ENCODE measurements at places on chromosomes 16 and 17.

DNA sequence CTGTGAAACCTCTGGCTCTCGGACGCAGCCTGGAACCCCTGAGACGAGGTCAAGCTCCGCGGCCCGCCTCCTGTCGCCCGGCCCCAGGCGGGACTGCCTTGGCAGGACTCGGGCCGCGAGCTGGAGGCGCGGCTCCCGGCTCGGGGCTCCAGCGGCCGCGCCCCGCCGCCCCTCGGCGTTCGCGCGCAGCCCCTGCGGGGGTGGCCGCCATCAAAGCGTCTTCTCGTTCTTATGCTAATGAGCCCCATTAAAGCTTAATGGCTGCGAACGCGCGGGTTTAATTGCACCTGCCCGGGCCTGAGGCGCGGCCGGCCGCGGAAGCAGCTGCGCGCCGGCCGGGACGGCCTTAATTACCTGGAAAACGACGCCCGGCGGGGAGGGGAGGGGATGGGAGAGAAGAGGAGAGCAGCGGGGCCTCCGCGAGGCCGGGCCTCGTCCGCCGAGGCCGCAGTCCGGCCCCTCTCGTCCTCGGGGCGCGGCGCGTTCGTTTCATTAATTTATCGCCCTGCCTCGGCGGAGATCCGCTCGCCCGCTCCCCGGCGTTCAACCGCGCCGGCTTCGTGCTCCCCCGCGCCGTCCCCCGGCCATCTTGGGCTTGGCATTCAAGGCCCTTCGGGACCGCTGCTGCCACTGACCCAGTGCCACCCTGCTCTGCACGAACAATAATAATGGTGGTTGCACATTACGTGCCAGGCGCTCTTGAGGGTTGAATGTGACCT is 19.2 kb downstream of the RAI1 start:
- no peak for DNase-seq

- peak; percentile 12 for DNase-seq
Observed at GRCh38 chr17:29592850-29593551, at the start of gene ANKRD13B. ANKRD13B (plus strand) TSS chr17:29593132; CDS start chr17:29593622, 490 bp downstream.

GRCh38 chr17:50080827-50081226 is 14.3 kb upstream of the PDK2 start:
- DNase-seq = no peak

GRCh38 chr17:17816240-17816814 is 20.5 kb downstream of the SREBF1 start:
- no peak for DNase-seq

DNA sequence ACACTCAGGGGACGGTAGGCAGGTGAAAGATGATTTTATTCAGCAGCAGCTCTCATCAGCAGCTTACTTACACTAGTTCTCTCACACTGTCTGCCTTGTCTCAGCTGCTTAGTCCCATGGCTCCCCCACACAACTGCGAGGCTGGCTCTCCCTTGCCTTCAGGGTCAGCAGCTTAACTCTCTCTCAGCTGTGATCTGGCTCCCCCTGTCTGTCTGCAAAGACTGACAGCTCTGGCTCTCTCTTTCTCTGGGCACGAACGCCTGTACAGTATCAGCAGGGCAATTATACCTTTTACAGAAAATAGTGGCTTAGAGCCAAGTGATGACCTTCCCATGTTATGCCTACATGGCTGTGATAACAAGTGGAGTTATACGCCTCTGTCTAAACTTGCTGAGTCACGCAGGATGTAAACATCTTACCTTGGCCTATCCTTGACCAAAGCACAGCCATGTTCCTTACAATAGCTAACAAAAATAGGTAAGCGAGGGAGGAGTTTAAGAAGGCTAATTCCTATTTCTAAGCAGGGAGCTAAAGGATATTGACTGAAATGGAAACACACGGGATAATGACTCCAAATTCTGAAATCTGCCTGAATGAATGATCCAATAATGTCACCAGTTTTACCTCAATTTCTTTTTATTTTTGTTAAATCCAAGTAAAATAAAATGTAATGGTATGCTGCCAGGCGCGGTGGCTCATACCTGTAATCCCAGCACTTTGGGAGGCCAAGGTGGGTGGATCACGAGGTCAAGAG is 1.1 kb upstream of the NDUFAB1 start:
- no peak for DNase-seq

- no peak for DNase-seq
Observed at GRCh38 chr17:57920916-57921703, 34.1 kb downstream of the CUEDC1 start.

DNA sequence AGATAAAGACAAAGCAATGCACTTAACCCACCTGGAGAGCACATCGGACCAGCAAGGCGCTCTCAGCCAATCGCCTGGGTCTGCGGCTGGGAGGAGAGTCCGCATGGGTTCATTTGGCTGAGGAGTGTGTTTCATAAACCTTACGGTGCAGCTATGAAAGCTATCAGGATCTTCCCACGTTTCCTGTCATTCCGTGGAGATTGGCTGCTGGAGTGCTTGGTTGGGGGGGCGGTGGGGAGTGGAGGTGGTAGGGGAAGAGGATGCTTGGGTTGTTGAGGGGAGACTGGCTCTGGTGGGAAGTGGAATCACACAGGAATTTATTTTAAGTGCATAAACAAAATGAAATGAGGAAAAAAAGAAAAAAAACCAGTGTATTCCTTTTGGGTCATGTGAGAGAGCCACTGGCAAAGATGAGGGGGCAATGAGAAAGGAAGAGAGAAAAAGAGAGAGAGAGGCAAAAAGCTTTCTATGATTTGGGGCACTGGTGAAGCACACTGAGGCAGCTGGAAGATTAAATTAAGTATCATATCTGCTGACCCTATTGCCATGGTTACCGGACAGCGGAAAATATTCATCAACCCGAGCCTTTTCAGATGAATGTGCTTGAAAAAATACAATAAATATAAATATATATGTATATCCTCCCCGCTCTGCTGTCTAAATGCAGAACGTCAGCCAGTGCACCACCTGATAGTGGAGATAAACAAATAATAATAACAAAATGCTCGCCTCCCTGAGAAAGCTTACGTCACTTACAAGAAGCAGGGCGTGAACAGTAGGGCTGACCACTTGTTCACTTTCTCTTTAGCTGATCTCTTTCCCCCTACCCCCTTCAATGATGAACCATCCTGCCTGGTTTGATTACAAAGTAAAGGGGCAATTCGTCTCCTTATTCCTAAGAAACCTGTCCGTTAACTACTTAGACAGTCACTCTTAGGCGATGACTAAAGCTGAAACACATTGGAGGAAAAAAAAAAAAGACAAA is 457.0 kb upstream of the ZFHX3 start:
- DNase-seq = no peak

DNA sequence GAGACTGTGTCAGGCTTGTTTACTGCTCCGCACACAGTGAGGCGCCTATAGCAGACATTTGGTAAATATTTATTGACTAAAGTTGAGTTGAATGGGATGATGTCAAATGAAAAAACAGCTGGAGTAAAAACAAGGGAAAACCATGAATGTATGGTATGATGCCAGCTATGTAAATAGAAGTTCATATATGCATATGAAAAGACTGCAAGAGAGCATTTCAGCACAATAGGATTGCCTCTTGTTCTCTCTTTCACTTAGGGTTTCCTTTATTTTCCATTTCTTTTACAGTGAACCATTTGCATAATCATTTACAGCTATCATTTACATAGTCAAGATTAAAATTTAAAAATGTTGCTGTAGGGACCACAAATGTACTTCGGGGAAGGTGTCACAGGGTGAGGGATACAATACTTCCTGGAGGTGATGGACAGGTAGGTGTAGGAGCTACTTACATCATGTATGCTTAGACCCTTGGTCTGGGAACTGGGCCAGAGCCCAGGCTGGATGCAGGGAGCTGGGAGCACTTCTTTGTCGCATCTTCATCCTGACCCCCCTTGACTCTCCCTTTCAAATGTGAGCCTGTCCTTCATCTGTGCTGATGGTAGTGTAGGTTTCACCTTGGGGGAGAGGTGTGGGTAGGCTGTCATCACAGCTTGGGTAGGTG is 113.3 kb downstream of the UTP18 start:
- no peak for DNase-seq

- DNase-seq = no peak
Observed at GRCh38 chr16:28967156-28967555, 7.4 kb upstream of the SPNS1 start.

DNA sequence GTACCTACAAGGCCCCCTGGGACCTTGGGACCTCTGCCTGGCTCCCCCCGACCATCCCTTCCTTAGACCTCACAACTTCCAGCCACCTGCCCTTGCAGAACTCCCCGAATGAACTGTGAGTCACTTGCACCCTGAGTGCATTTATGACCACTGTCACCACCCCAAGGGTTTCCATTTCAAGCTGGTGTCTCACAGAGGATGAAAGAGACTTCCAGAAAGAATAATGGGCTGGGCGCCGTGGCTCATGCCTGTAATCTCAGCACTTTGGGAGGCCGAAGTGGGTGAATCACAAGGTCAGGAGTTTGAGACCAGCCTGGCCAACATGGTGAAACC is 124.5 kb upstream of the CIBAR2 start:
- no peak for DNase-seq

DNA sequence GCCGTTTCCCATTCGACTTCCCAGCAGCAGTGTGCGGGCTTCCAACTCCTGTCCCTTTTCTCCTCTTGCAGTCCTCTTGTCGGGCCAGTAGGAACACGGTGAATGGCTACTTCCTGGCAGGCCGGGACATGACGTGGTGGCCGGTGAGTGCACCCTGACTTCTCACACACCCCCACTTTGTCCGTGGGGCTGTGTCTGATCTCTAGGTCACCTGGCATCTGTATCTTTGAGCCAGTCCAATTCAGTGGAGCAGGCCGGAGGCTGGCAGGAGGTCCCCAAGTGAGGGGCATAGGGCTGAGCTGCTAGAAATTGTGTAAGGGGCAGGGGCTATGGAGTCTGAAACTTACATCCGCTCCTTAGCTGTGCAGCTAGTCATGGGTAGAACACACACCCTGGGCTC is 6.6 kb downstream of the SLC5A10 start:
- no peak for DNase-seq

DNA sequence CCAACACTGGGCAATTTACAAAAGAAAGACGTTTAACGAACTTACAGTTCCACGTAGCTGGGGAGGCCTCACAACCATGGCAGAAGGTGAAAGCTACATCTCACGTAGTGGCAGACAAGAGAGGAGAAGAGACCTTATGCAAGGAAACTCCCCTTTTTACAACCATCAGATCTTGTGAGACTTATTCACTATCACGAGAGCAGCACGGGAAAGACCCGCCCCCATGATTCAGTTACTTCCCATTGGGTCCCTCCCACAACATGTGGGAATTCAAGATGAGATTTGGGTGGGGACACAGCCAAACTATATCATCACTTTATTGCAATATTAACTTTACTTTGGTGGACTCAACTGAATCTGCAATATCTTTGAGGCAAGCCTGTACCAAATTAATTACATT is 11.9 kb upstream of the ENGASE start:
- no peak for DNase-seq

- DNase-seq = no peak
Observed at GRCh38 chr17:12599186-12599920, 66.3 kb upstream of the MYOCD start.

- no peak for DNase-seq
Observed at GRCh38 chr17:47945080-47945479, 3.7 kb downstream of the PNPO start.

GRCh38 chr17:75703591-75703990 is 17.7 kb upstream of the ITGB4 start:
- no peak for DNase-seq

GRCh38 chr17:45260204-45260783 is 1.6 kb downstream of the SPATA32 start:
- DNase-seq = no peak

DNA sequence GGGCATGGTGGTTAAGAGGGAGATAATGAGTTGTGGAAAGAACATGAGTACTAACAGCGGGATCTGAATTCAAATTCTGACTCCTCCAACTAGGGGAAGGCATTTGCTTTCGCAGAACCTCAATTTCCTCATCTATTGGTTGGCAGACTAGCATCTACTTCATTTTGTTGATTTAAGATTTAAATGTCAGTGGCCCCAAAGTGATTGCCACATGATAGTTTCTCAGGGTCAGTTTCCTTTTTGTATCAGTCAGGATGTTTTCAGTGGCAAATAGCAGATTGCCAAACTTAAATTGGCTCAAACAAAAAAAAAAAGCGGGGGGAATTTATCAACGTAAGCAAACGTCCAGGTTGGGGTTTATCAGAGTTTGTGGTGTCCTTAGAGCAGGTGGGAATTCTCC is 25.1 kb upstream of the NOS2 start:
- DNase-seq = no peak

DNA sequence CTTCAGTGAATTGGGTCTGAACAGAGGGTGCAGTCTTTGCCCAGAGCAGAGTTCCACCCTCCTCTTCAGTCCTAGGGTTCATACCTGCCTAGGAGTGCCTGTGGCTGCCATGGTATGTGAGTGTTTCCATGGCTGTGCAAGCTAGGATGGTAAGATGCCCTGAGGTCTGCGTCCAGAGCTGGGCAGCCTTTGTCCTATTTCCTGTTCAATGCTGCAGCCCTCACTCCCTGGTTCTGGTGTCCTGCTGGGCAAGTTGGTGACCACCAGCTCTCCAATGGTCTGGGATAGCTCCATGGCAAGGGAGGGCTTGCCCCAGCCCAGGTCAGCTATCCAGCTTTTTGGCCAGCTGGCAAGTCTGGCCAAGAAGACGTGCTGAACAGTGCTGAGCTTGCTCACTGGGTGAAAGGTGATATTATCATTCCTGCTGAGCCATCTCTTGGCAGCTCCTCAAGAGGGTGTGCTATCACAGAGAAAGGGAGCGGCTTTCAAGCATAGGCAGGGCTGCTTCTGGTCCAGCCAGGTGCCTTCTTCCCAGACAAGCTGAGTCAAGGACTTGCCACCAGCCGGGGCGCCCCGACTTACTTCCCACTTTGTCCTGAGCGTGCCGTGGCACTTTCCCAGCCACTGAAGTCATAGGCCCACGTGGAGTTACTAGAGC is 13.0 kb upstream of the NFATC3 start:
- DNase-seq = no peak

- no peak for DNase-seq
Observed at GRCh38 chr16:1153480-1154160, 714 bp downstream of the CACNA1H start.

- DNase-seq = no peak
Observed at GRCh38 chr17:67069603-67070136, 25.3 kb downstream of the CACNG1 start.

- no peak for DNase-seq
Observed at GRCh38 chr17:70238646-70239045, 69.3 kb downstream of the KCNJ2 start.

DNA sequence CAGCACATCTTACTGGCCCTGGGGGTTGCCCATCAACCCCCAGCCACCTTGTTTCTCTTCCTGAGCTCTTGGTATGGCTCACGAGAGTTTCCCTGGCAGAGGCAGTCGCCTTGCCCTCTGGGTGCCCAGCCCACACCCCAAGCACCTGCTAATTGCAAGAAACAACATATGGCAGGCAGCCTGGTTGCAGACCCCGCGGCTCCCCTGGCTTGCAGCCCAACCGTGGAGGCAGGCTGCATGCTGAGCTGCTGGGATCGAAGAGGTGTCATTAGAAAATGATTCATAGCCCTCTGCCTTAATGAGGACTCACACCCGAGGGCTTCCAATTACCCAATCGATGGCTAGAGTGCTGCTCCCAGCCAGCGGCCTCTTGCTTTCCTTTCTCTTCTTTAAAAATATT is 115.7 kb downstream of the TMEM114 start:
- DNase-seq = no peak

Data from NCI-H2107 (cell line).